Activated CD8-positive, alpha-beta memory T cell treated with anti-CD3 and anti-CD28 coated beads for 4 hours (primary cell): ENCODE measurements at places on chromosomes 2 and 18.

DNA sequence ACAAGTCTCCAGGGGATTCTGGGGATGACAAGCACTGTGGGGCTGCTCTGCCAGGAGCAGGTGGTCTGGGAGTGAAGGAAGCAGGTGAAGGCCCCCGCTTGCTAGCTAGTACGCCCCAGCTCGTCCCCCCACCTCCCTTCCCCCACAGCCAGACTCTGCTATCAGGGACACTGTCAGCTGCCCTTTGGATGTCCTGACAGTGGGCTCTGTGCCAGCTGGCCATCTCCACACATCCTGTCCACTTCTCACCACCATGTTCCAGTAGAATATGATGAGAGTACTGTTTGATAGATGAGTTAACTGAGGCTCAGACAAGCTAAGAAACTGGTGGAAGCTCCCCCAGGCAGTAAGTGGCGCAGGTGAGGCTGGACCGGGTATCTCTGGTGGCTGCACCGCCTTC lies 276.2 kb downstream of the CELF4 start:
- no peak for DNase-seq

DNA sequence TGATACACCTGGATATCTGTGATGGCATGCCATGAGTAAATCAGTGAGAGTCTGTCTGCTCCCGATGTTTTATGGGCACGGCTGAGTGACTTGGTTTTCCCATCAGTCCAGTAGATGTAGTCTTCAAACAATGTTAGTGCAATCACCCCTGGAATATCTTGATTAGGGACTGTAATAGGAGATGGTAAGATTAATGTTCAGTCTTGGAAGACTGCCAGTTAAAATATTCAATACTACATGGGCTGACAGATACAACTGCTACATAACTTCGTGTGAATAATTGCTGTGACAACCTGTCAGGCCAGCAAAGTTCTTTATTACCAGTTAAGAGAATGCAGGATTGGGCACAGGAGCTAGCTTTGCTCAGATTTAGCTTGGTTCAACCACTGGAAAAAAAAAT lies 1673.3 kb downstream of the LRP1B start:
- no peak for DNase-seq

GRCh38 chr2:217412721-217413120 lies 552.9 kb upstream of the TNP1 start:
- no peak for DNase-seq

DNA sequence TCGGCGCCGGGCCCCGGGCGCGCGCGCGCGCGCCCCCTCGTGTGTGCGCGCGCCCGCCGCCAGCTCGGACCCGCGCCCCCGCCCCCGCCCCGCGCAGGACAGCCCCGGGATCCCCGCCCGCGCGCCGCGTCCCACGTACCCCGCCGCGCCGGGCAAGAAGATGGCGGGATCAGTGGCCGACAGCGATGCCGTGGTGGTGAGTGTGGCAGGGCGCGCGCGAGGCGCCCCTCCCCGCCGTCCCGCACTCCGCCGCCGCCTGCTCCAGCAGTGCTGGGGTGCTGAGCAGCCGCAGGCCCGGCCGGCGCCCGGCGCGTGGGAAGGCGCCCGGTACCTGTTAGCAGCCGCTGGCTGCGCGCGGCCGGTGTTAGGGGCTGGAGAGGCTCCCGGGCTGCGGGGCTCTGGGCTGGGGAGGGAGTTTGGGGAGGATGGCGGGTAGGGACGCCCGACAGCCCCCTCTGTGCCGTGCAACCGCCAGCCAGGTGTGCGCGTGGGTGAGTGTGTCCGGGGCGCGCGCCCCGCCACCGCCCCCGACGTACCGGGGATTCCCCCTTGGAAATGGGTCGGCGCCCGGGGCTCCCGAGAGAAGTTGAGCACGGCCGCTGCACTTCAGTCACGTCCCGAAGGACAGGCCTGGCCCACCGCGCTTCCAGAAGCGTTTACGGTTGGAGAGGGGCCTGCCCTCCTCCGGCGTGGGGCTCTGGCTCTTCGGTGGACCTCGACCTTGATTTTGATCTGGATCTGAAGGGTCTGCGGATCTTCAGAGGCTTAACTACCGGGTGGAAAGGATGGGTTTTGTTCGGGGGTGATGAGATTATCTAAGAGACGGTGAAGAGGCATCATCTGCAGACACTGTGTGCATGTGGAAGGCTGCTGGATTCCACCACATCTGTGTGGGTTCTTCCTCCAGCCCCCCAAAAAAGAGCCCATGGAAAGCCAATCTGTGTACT lies 697 bp downstream of the LGALSL start:
- DNase-seq: peak; percentile 8

DNA sequence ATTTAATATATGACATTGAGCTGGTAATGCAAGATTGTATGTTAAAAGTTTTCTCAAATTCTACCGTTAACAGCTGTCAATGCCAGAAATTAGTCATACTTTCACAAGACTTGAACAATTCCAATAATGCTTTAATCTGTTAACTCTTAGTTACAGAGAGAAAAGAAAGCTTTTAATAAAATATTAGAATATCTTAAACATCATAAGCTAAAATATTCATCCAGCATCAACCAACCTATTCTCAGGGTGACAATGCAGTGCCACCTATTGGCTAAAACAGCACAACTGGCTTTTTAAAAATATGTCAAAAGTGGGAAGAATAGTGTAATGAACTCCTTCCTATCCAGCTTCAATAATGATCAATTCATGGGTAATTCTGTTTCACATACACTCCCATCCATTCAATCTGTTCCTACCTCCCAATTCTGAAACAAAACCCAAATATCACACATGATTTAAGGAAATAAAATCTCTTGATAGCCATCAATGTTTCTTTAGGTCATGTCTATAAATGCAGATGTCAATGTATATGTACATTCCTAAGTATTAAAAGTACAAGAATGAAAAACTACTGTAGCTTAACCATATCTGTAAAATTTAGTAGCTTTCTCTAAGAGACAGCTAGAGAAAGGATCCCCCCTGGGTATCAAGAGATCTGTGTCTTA lies 79.8 kb upstream of the CCDC141 start:
- DNase-seq: no peak

DNA sequence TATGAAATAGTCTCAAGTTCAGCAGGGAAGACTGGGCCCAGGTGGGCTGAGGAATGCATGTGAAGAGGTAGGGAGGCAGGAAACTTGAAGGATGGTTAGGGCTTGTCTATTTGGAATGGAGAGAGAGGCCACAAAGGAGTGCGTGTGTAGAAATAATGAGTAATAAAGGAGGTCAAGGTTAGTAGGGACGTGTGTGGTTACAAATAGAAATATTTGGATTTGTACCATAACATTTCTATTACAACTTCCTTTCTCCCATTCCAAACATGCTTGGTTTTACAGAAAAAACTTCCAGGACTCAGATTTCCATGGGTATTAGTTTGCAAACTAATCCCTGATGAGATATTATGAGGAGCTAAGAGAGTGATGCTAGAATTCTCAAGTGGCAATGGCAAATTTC lies 280.6 kb downstream of the NCKAP5 start:
- DNase-seq: no peak

GRCh38 chr2:84972207-84972783 lies 1.3 kb downstream of the KCMF1 start:
- no peak for DNase-seq

DNA sequence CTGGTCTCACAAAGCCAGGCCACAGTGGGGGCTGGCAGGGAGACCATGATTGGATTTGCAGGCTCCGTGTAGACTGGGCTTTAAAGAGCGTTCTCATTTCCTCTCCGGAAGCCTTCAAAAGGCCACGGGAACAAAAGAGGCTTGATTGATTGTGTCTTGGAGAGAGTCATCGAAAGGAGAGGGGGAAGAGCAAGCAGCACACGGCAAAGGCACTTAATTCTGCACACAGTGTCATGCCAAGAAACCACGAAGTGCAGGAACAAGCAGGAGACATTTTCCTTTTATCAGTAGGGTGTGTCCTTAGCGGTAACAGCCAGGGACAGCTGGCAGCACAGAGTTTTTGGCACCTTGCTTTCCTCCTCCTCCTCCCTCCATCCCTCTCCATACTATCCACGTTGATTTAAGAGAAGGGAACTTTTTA lies 47.7 kb downstream of the GLI2 start:
- DNase-seq: no peak

DNA sequence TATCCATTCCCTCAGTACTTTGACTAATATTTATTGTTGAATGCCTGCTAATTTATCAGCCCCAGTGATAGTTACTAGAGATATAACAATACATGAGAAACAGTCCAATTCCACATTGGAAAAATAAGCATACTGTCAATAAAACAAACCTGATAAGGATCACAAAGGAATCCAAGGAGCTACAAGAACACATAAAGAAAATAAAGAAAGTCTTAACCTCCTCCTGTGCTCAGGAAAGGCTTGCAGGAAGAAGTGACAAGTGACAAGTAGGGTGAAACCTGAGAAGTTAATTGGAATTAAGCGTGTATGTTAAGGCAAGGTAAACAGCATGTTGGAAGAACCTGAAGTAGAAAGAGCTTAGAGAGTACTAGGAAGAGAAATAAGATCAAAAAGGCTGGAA lies 20.3 kb upstream of the ASNSD1 start:
- no peak for DNase-seq

- DNase-seq: no peak
These were observed 10.5 kb downstream of the PROC start for GRCh38 chr2:127428815-127429109.

DNA sequence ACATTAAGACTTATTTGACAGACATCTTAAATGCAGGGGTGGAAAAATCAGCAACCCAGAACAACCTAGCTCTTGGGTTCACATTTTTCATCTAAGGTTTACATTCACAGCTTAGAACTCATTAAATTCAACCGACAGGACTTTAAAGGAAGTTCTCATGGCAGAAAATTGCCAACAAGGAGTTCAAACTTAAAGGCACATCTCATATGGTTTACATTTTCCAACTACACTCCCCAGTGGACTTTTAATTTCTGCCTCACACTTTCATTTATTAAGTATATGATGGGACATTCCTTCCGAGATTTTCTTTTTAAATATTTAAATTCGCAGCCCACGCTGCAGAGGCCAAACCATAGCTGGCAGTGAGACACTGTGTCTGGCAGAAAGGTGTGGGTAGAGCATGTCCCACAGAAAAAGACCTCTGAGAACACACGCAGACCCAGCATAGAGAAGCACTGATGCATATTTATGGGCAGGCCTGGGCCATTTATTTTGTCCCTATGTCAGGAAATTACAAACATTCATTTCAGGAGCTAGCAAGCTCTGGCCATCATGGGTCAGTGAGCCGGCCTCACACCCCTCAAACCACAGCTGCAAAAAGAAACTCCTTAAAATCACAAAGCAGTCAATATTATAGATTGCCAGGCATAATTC lies 46.3 kb downstream of the STK39 start:
- DNase-seq: no peak

GRCh38 chr2:238570391-238570790 lies 143.7 kb downstream of the ASB1 start:
- no peak for DNase-seq

DNA sequence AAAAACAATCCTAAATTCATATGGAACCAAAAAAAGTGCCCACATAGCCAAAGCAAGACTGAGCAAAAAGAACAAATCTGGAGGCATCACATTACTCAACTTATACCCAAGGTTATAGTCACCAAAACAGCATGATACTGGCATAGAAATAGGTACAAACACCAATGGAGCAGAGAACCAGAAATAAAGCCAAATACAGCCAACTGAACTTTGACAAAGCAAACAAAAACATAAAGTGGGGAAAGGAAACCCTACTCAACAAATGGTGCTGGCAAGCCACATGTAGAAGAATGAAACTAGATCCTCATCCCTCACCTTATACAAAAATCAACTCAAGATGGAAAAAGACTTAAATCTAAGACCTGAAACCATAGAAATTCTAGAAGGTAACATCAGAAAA lies 40.5 kb downstream of the CRYGD start:
- DNase-seq: no peak

- DNase-seq: no peak
These were observed 531.6 kb upstream of the SMIM21 start for GRCh38 chr18:75959150-75959549.

DNA sequence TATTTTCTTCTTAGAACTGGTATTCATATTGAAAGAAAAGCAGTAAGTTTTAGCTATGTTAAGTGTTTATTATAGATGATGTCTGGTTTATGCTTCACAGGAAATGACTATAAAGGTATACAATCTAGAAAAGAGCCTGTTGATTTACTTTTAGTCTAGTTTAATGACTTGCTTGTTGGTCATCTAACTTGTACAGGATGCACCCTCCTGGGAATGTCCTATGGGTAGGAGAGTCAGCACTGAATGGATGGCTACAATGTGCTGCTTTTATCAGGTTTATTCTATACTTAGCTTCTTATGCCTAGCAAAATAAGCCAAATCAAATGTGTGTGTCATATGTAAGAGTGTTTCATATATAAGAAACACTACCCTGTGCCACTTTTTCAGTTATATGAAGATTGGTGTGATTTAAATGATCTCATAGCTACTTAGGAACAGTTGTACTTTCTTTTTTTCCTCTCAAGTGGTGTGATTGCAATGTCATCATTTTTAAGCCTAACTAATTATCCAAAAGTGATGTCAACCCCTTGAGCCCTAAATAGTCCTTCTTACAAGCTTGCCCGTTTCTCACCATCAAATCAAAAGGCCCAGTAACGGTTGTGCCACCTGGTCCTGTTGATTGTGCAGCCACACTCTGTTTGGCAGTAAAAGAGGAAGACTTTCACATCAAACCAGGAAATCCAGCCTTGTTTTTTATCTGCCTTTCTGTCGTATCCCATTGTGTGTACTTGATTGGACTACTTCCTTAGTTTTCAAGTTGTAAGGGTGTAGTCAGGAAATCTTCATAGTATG lies 176.0 kb downstream of the DIS3L2 start:
- no peak for DNase-seq

DNA sequence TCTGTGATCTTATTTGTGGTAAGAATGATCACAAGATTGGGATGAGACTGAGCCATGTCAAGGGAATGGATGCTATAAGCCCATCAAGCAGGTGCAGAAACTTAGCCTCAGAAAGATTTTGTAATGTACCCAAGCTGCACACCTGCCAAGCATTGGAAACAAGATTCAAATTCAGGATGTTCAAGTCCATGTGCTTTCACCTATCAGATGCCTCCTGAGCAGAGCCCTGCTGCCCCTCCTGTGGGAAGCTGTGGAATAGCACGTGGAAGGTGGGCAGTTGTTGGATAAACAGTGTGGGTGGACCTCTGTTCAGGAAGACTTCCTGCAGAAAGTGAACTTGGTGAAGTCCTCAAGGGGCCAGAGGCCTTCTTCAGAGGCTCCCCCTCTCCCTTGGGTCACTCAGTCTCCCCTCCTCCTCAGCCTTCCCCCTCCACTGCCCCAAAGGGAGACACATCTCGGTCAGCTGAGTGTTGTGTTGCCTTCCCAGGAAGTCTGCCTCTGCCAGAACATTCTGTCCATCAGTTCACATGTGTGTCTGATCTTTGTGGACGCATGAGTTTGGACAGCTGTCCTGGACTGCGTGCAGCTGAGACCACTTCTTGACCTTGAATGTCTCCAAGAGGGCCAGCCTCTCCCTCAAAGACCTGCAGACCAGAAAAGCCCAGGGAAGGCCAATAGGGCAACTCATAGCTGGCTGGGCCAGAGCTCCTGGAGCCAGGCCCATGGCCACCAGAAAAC lies 186.1 kb downstream of the INHBB start:
- no peak for DNase-seq

DNA sequence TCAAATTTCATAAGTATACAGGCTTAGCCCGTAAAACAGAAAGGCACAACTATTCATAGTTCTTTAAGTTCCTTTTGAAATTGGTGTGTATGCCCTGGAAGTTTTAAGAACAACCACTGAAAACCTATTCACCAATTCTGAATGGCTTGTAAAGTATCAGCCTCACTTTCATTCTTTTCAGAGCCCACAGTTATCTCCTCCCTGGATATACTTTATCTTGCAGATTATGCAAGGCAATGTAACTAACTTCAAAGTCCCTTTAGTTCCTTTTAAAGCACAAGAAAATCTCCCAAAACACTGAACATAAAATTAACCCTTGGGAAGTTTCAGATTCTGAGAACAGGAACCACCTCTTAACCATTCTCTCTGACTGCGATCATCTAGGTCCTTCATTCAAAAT lies 1.1 kb downstream of the STRN start:
- DNase-seq: no peak
